ENCODE measurements at places on chromosomes 3 and 15.

GRCh38 chr15:68935400-68935937 lies 5.1 kb downstream of the SPESP1 start:
- H3K4me1 ChIP-seq, result no peaks in the 10 kb centered on the region
- H3K4me3 ChIP-seq, result no peak overlapping the region
- H3K27me3 ChIP-seq, result no peaks in the 10 kb centered on the region
- no peaks in the 10 kb centered on the region for H3K36me3 ChIP-seq
- DNase-seq, result no peak

GRCh38 chr3:177119829-177120228 lies 77.5 kb downstream of the TBL1XR1 start:
- no peak overlapping the region for H3K27ac ChIP-seq
- no peaks in the 10 kb centered on the region for H3K4me1 ChIP-seq
- H3K4me3 ChIP-seq, result no peak overlapping the region
- no peaks in the 10 kb centered on the region for H3K36me3 ChIP-seq
- no peaks in the 10 kb centered on the region for H3K27me3 ChIP-seq

GRCh38 chr3:22089284-22089683 lies 338.3 kb upstream of the ZNF385D start:
- no peaks in the 10 kb centered on the region for H3K36me3 ChIP-seq
- no peak overlapping the region for H3K27ac ChIP-seq
- DNase-seq, result no peak
- H3K27me3 ChIP-seq, result no peaks in the 10 kb centered on the region
- H3K4me3 ChIP-seq, result no peak overlapping the region

DNA sequence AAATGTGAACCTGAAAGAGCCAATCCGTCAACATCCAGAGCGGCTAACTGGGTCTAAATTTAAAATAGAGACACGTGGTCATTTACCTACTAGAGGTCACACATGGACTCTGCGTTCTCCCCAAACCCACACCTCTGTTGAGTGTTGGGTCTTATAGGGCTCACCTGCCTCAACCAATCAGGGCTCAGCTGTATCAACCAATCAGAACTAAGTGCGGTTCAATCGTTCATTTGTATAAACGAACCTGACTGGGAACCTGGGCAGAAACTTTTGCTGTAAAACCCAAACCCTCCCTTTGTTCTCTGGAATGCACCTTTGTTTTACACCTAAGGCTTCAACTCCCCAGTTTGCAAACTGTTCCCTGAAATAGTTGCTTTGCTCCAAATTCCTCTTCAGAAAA lies 8.9 kb downstream of the DNAAF4 start:
- H3K27me3 ChIP-seq, result no peaks in the 10 kb centered on the region
- no peak overlapping the region for H3K27ac ChIP-seq
- no peaks in the 10 kb centered on the region for H3K36me3 ChIP-seq
- no peak overlapping the region for H3K4me3 ChIP-seq
- no peaks in the 10 kb centered on the region for H3K4me1 ChIP-seq
- DNase-seq, result no peak

DNA sequence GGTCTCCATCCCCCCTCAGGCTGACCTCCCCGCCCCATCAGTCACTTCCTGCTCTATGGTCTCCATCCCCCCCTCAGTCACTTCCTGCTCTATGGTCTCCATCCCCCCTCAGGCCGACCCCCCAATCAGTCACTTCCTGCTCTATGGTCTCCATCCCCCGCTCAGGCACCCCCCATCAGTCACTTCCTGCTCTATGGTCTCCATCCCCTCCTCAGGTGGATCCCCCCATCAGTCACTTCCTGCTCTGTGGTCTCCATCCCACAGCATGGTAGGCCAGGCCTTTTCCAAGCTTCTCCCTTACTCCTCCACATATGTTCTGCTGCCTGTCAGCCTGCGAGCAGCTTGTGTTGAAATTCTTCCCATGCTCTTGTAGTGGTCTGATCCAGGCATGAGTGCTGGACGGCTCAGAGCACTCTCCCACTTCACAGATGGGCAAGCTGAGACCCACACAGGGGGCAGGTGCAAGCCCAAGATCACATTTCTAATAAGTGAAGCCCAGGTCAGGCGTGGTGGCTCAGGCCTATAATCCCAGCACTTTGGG lies 36.8 kb downstream of the BDH1 start:
- H3K27me3 ChIP-seq, result no peaks in the 10 kb centered on the region
- H3K4me1 ChIP-seq, result no peaks in the 10 kb centered on the region
- DNase-seq, result no peak

GRCh38 chr15:45185903-45186770 lies 1.6 kb downstream of the SHF start:
- DNase-seq, result no peak
- H3K4me3 ChIP-seq, result no peak overlapping the region
- H3K4me1 ChIP-seq, result no peaks in the 10 kb centered on the region
- no peaks in the 10 kb centered on the region for H3K27me3 ChIP-seq

DNA sequence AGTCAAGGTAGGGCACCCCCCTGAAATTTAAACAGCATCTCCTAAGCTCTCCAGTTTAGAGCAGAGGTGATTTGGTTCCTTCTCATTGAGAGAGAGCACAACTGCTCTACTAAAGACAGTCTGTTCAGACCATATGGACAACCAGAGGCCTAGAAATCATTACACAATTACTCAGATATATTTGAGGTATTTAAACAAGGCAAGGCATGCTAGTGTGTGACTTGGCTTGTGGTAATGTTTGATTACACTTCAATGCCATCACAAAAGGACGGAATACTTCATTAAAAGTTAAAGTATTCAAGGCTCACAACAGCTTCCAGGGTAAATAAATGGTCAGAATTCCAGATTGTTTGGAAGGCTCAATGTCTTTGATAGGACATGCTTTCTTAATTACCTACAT lies 110.2 kb downstream of the LRTM1 start:
- no peak overlapping the region for H3K4me3 ChIP-seq
- no peaks in the 10 kb centered on the region for H3K27me3 ChIP-seq
- DNase-seq, result no peak
- no peaks in the 10 kb centered on the region for H3K36me3 ChIP-seq
- H3K27ac ChIP-seq, result no peak overlapping the region
- no peaks in the 10 kb centered on the region for H3K4me1 ChIP-seq

GRCh38 chr3:167861649-167862048 lies 126.1 kb downstream of the SERPINI1 start:
- no peak overlapping the region for H3K27ac ChIP-seq
- no peaks in the 10 kb centered on the region for H3K27me3 ChIP-seq
- no peak overlapping the region for H3K4me3 ChIP-seq
- DNase-seq, result no peak
- H3K36me3 ChIP-seq, result no peaks in the 10 kb centered on the region
- H3K4me1 ChIP-seq, result no peaks in the 10 kb centered on the region

DNA sequence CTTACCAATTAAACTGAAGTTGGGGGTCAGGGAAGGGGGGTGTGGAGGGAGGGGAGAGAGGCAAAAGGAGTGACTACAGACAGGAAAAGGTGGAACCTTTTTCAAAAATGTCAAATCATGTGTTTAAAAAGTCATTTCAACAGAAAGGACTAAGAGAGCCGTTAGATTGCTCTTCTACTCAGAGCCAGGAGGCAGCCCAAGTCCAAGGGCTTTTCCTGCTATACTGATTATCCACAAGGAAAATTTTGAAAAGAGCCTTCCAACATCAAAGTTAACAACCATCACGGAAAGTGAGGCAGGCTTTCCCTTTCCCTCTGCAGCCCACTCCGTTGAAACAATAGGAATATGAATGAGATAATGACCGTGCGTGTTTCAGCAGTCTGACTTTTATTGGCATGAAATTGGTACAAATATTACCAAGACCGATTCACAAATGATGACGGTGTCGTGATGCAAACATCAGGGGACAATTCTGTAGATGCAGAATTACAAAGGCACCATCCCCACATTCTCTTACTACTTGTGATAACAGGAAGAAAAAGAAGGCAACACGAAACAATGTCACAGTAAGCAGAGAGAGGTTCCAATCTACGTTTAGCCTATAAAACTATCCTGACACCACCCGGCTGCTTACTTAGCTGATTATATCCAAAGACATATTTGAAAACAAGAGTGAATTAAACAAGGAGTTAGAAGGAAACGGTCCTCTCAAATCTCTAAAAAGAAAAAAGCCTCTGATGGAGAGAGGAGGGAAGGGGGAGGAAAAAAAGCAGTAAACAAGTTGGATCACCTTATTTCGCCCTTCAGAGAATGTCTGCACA lies 453.7 kb downstream of the FOXP1 start:
- H3K36me3 ChIP-seq, result no peaks in the 10 kb centered on the region
- H3K4me1 ChIP-seq, result peaks cover 48% of the 10 kb centered on the region
- no peak for DNase-seq
- H3K27me3 ChIP-seq, result no peaks in the 10 kb centered on the region
- peak overlapping the region; percentile 92 for H3K27ac ChIP-seq
- peak overlapping the region; percentile 69 for H3K4me3 ChIP-seq

DNA sequence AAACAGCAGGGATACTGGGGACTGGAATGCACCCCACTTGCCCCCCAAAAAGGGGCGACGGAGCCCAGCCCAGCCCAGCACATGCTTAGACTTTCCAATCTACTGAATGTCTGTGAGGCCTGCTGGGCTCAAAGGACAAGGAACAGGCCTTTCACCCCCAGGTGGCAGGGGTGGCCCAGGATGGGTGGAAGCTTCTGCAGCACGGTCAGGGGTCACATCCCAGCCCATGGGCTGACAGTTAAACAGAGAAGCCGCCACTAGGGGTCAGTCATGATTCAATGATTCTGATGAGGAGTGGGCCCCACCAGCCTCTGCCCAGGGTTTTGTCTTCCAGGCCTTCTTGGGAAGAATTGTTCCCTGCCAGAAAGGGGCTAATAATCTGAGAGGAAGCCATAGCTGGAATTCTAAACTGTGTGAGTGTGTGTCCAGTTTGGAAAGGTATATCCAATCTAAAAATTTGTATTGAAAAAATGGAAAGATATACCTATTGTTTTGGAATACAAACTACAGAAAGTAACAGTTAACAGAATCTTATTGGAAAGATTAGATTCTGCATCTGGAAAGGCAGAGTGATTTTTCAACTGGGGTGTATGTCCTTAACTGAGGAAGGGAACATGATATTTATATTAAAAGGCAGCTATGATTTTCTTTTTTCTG lies 2.2 kb downstream of the CHRNB4 start:
- peaks cover 10% of the 10 kb centered on the region for H3K27me3 ChIP-seq
- no peak overlapping the region for H3K4me3 ChIP-seq
- H3K4me1 ChIP-seq, result peaks cover 10% of the 10 kb centered on the region
- DNase-seq, result no peak

DNA sequence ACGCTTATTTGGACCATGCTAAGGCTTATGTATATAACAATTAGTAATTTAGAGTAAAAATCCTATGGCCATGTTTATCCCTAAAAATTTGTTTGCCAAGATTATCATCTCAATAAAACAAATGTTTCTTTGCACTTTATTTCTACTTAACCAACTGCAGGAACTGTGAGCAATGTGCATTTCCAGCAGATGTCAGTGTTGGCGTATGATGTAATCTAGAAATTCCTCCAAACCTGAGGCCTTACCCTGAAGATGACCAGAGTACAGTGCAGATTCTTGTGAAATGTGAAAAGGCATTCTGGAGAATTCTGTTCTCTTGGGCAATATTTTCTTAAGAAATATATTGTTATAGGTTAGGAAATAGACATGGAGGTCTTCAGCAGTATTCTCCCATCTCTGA lies 205.9 kb downstream of the MBNL1 start:
- no peaks in the 10 kb centered on the region for H3K36me3 ChIP-seq
- H3K4me3 ChIP-seq, result no peak overlapping the region
- peaks cover 6% of the 10 kb centered on the region for H3K4me1 ChIP-seq
- H3K27me3 ChIP-seq, result no peaks in the 10 kb centered on the region
- no peak overlapping the region for H3K27ac ChIP-seq

- H3K4me1 ChIP-seq, result no peaks in the 10 kb centered on the region
- no peaks in the 10 kb centered on the region for H3K36me3 ChIP-seq
These were observed 146.6 kb upstream of the PEX5L start for GRCh38 chr3:180183346-180183745.

- H3K4me1 ChIP-seq, result no peaks in the 10 kb centered on the region
- H3K27ac ChIP-seq, result no peak overlapping the region
- no peaks in the 10 kb centered on the region for H3K36me3 ChIP-seq
- H3K4me3 ChIP-seq, result no peak overlapping the region
- H3K27me3 ChIP-seq, result no peaks in the 10 kb centered on the region
These were observed 765.1 kb downstream of the ROBO1 start for GRCh38 chr3:79002465-79003372.

DNA sequence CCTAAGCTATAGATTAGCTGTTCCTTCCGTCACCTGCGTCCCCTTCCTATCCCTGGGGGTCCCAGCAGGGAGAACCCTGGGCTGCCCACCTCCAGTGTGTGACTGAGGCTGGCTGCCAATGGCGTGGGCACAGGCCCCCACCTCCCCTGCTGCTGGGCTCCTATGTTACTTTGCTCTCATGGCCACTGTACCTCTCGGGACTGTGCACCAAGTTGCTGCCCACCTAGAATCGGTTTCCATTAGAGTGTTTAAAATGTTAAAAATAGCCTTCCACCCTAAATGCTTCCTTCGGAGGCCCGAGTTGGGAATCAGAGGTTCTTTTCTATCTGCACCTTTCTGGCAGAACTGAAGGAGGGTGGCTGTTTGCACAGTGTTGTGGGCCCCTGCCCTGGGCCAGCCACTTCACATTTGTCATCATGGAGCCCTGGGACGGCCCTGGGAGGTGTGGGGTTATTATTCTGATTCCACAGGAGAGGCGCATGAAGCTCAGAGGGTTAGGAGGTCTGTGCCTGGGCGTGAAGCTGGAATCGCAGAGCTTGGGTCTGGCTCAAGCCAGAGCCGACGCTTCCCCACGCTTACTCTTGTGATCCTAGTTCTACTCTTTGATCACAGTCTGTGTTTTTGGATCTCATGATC lies 29.1 kb downstream of the IRAK2 start:
- peaks cover 91% of the 10 kb centered on the region for H3K4me1 ChIP-seq
- peak overlapping the region; percentile 18 for H3K4me3 ChIP-seq
- peak overlapping the region; percentile 89 for H3K27ac ChIP-seq
- no peak for DNase-seq

GRCh38 chr3:187315872-187316271 lies 24.3 kb upstream of the MASP1 start:
- peaks cover 5% of the 10 kb centered on the region for H3K4me1 ChIP-seq
- H3K36me3 ChIP-seq, result no peaks in the 10 kb centered on the region
- H3K27me3 ChIP-seq, result peaks cover 7% of the 10 kb centered on the region
- DNase-seq, result no peak

DNA sequence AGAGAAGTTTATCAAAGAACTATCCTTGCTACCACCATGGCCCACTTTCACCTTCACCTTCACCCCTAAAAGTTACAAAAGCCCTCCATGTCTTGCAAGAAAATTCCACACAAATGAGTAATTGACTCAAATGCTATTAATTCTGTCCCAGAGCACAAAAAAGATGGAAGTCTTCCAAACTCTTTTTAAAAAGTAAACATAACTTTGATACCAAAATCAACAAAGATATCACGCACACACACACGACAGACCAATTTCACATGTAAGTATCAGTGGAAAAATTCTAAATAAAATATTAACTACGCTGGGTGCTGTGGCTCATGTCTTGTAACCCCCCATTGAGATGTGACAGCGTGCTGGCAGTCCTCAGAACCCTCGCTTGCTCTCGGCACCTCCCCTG lies 1.1 kb upstream of the MCCC1 start:
- H3K4me3 ChIP-seq, result no peak overlapping the region
- H3K4me1 ChIP-seq, result peaks cover 8% of the 10 kb centered on the region
- no peaks in the 10 kb centered on the region for H3K27me3 ChIP-seq
- no peak for DNase-seq

Data from effector memory CD4-positive, alpha-beta T cell (primary cell).